ENCODE measurements at places on chromosomes 3 and 15.

- DNase-seq, result no peak
Measured at GRCh38 chr3:76664816-76665215, 375.1 kb upstream of the ROBO2 start.

- no peak for DNase-seq
Measured at GRCh38 chr15:62791694-62792093, 250.9 kb upstream of the TPM1 start.

DNA sequence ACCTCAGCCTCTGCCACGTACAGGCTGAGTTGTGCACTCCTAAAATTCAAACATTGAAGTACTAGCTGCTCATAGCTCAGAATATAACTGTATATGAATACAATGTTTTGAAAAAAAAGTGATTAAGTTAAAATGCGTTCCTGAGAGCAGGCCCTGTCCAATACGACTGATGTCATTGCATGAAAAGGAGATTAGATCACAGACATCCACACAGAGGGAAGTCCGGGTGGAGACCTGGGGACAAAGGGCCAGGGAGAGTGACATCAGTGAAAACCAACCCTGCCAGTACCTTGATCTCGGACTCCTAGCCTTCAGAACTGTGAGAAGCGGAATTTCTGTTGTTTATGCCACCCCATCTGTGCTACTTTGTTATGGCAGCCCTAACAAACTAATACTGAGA lies 311.4 kb upstream of the NR2F2 start:
- no peak for DNase-seq

DNA sequence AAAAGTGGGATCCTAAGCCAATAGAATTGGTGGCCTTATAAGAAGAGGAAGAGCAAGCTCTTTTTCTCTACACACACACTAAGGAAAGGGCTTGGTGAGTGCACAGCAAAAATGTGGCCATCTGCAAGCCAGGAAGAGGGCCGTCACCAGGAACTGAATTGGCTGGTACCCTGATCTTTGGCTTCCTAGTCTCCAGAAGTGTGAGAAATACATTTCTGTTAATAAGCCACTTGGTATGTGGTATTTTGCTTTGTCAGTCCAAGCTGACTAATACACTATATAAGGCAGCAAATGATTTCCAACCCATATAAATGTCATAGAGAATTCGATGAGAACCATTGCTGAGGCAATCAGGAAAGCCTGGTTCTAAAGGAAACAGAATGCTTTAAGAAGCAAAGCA lies 816.3 kb upstream of the SEMA6D start:
- no peak for DNase-seq

- DNase-seq, result no peak
Measured at GRCh38 chr3:99509224-99509623, 129.2 kb upstream of the COL8A1 start.

DNA sequence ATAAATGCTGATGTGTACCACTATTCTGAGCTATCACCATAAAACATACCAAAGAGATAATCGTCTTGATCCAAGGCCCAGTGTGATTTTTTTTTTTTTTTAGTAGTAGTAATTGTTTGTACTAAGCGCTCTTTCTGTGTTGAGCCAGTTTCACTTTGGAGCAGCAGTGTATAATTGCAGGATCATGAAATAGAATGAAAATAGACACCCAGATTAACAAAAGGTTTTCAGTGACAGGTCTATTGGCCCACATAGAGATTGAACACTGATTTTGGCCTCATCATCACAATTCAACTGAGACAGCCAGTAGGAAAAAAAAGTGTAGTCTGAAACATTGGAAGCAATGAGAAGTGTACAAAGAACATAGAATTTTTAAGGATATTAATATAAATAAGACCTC lies 749.8 kb downstream of the NAALADL2 start:
- no peak for DNase-seq

DNA sequence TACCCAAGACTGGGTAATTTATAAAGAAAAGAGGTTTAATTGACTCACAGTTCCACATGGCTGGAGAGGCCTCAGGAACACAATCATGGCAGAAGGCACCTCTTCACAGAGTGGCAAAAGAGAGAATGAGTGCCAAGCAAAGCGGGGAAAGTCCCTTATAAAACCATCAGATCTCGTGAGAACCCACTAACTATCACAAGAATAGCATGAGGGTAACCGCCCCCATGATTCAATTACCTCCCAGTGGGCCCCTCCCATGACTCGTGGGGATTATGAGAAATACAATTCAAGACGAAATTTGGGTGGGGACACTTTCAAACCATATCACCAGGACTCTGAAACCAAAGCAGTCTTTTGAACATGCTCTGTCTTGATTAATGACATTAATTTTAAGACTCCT lies 7.0 kb downstream of the RTP3 start:
- peak; percentile 33 for DNase-seq

DNA sequence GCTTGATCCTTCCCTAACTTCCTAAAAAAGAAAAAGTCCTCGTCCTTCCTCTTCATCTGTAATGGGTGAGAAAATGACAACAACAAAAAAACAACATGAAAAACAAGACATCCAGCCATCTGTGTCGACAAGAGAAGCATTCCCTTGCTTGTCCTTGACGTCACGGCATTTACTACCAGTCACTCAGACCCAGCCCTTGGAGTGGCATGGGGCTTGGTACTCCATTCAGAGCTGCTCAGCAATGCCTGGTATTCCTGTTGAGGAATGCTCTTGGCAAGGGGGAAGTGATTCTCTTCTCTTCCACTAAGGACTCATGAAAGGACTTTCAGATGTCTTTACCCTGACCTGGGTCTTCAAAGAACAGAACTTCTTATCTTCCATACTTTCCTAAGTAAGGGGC lies 339.7 kb upstream of the RASGRP1 start:
- no peak for DNase-seq

DNA sequence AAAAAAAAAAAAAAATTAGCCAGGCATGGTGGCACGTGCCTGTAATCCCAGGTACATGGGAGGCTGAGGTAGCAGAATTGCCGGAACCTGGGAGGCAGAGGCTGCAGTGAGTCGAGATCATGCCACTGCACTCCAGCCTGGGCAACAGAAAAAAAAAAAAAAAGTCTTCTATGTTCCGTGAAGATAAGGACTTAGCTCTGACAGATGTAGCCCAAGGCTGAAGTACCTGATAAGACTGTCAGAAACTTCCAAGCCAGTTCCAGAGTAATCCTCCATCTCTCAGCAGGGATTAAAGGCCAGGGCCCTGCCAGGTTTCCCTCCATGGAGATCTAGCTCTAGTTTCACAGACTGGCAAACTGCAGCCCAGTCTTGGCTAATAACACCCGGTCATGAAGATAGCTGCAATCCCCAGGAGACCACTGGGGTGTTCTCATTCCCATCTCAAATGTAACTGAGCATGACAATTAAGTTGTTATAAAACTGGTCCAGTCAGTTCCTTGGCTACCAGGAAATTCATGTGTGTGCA lies 8.5 kb downstream of the CDCP1 start:
- DNase-seq, result no peak

DNA sequence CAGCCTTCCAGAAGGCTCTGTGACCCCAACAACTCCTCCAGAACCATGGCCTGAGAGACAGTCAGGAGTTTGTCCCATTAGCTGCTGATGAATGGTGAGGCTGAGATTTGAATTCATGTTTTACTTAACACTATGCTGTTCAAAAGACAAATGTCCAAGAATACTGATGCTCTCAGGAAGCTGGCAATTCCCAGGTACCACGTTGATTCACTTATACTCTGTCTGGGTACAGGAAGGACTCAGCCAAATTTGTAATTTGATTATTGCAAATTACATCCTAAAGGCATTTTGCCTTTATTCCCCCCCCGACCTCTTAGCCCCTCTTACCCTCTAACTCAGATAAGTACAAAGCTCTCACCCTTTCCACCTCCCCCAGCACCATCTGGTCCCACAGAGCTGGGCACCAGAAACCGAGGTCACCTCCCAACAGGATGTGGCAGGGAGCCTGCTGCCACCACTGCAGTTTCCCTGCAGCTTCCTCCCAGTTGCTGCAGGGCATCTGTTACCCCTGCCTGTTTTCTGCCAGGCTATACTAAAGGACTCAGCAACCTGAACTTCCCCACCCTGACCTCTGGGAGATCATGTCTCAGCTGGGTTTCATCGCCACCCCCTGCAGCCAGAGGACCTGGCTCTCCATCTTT lies 33.6 kb downstream of the EAF1 start:
- DNase-seq, result no peak

DNA sequence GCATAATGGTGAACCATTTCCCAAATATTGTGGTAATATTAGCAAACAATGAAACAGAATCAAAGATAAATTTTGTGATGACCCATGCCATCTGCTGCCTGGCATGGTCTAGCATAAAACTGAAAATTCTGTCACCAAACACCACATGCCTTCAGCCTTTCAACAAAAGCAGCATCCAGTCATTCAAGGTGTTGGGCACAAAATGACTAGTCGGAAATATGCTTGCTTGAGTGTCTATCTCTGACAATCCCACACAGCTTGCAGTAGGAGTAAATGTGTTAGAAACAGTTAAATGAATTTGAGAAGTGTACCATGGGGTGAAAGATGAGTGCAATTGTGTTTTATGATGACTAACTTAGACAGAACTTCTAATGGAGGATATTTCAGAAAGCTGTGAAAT lies 61.7 kb upstream of the CDIN1 start:
- no peak for DNase-seq

GRCh38 chr3:138332472-138333073 lies 2.9 kb upstream of the NME9 start:
- DNase-seq, result no peak

GRCh38 chr3:187828579-187829452 lies 83.5 kb upstream of the BCL6 start:
- DNase-seq, result no peak

DNA sequence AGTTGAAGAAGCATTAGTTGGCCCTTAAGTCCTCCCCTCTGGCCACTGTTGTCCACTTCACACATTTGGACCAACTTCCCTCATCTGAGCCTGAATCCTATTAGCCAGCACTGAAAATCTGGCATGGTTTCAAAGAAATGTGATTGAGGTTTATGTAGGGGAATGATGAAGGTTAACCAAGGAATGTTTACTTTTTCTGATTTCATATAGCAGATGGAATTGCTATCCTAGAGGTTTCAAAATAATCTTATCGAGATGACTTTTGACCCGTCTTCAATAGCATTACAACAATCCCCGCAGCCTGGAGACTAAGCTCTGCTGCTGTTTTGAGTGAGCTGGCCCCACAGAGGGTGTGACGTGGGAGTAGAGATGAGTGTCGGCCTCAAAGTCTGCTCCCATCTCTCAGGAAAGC lies 200.8 kb upstream of the IL12A start:
- no peak for DNase-seq

GRCh38 chr3:61569856-61570580 lies 8.6 kb downstream of the PTPRG start:
- no peak for DNase-seq

GRCh38 chr3:198043119-198043518 lies 83.1 kb downstream of the LMLN start:
- DNase-seq, result no peak

- DNase-seq, result no peak
Measured at GRCh38 chr3:100503448-100503847, 11.0 kb downstream of the TMEM45A start.

DNA sequence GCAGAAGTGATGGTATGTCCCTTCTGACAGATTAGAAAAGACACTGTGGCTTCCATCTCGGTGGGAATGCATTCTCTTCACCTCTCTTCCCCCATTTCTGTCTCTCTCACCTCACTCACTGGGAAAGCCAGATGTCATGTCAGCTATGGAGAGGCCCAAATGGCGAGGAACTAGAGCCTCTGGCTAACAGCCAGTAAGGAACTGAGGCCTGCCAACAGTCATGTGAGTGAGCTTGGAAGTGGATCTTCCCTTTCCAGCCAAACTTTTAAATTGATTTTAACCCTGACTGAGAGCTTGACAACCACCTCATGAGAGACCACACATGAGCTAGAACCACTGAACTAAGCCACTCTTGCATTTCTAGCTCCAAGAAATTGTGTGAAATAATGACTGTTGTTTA lies 35.2 kb upstream of the CDAN1 start:
- DNase-seq, result no peak

- no peak for DNase-seq
Measured at GRCh38 chr15:100803171-100803440, 76.5 kb upstream of the ALDH1A3 start.

GRCh38 chr3:22887664-22888291 lies 315.3 kb upstream of the UBE2E2 start:
- no peak for DNase-seq

Measured in stimulated activated CD4-positive, alpha-beta T cell treated with anti-CD3 and anti-CD28 coated beads, Interleukin-12 subunit alpha, Interleukin-12 subunit beta, amount 100 ng/mL, for 4 hours (primary cell).